ENCODE measurements at places on chromosomes 2 and 18. TPM values are rescaled to one million over a fixed set of nuclear protein-coding genes. Genes with fewer than 3 reads are reported as not detected.

GRCh38 chr2:21710031-21710430 is 586.3 kb downstream of the TDRD15 start:
- DNase-seq: no peak

GRCh38 chr2:237451643-237452469 is 35.2 kb upstream of the MLPH start:
- DNase-seq: no peak

Gene RBM43
- 3.4 TPM for total RNA-seq

- DNase-seq: no peak
Measured at GRCh38 chr18:22999212-22999611, 66.1 kb downstream of the RBBP8 start.

DNA sequence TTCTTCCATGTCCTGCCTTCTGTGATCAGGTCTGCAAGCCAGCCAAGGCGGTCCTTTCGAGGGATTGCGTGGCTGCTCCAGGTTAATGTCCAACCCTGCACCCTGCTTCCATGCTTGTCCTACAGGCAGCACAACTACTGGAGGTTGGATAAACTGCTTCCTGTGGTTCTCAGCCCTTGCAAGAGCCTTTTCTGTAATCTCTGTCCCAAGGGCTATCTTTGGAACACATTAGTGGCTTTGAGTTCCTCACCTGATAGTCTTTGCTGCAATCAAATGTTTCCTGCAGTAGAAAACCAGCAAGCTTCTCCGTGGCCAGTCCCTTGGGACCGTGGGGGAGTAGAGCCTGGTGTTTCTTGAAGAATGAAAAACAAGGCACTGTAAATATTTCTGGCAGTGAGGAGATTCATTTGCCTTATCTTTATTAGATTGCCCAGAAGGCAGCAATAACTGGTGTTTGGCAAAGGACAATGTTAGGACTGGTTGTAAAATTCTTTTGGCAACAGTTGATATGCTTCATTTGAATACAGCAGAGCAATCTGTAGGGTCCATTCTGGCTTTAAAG is 214.4 kb downstream of the FHOD3 start:
- no peak for DNase-seq

DNA sequence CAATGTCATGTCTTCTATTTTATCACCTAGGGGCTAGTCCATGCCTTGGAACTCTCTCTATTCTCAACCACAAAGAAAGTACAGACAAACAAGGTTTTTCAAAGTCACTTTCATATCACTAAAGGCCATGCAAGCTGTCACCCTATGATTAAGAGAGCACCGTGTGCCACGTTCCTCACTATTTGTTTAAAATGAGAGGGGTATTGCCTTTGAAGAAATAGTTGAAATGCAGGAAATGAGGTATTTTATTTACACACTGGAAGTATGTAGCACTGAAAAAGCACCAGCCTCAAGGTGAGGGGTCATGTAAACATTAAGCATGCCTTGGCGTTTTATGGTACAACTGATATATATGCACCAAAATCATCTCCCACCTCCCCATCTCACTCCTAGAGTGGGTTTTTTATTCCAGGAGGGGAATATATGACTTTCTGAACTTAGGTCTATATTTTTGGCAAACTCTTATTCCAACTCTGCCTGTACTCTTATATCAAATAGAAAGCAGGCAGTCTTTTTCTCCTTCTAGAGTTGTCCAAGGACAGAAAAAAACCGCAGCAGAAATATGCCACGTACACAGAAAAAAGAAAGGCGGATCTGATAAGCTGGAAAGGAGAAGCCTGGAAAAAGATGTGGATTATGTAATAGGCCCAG is 53.5 kb downstream of the VSNL1 start:
- no peak for DNase-seq

GRCh38 chr2:89848114-89848513 is 1156.6 kb downstream of the RPIA start:
- no peak for DNase-seq

- DNase-seq: no peak
Measured at GRCh38 chr2:10619643-10620042, 70.1 kb downstream of the NOL10 start.

DNA sequence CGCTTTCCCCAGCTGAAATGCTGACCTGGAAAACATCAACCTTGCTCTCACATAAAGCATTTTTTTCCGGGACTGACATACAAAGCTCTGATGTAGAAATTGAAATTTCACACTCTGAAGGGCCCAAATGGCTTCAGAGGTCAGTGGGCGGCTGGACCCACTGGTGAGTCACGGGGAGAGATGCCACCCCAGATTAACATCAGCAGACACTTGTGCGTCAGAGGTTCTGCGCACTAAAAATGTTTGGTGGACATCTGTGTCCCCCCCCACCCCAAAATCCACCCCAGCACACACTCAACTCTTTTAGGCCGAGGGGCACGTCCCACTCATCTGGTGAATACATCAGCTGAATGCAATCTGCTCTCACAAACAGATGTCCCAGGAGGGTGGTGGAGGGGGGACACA is 208.9 kb downstream of the ASB1 start:
- DNase-seq: no peak

GRCh38 chr2:235265348-235265965 is 228.4 kb upstream of the AGAP1 start:
- DNase-seq: no peak

Gene IAH1
- total RNA-seq: 17.4 TPM

- no peak for DNase-seq
Measured at GRCh38 chr18:76390452-76391035, 104.5 kb downstream of the ZNF516 start.

GRCh38 chr2:51011693-51012092 is 20.2 kb downstream of the NRXN1 start:
- no peak for DNase-seq

GRCh38 chr2:120352696-120353590 is 7.0 kb downstream of the INHBB start:
- no peak for DNase-seq

DNA sequence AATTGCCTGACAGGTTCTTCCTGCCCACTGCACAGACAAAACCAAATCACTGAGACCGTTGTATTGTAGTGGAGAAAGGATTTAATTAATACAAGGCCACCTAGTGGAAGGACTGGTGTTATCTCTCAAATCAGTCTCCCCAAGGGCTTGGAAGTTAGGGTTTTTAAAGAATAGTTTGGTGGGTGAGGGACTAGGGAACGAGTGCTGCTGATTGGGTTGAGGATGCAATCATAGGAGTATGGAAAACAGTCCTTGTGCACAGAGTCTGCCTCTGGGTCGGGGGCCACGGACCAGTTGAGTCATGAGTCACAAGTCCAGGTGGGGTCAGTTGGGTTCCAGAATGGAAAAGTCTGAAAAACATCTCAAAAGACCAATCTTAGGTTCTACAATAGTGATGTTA is 89.1 kb downstream of the B3GNT2 start:
- DNase-seq: no peak

Gene OTOF
- not detected for total RNA-seq

GRCh38 chr18:54222922-54223567 is 1.4 kb downstream of the MBD2 start:
- no peak for DNase-seq

Gene SEMA4C
- 7.4 TPM for total RNA-seq

DNA sequence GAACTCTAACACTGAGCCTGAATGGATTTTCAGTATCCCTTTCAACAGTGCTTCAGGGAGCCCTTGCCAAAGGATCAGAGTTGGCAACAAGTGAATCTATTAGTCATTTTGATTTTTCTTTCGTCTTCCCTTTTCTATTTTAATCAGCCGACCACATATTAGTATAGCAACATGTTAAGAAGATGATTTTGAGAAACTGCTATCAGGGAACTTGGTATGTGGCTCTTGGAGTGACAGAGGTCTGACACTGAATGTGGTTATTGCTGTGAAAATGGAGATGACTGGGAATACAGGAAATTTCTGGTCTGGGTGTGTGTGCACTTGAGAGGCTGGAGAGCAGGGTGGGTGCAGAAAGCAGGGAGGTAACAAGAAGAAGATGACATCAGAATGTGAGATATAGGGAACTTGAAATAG is 28.7 kb upstream of the IL1RL1 start:
- no peak for DNase-seq

Gene MSTN
- not detected for total RNA-seq

DNA sequence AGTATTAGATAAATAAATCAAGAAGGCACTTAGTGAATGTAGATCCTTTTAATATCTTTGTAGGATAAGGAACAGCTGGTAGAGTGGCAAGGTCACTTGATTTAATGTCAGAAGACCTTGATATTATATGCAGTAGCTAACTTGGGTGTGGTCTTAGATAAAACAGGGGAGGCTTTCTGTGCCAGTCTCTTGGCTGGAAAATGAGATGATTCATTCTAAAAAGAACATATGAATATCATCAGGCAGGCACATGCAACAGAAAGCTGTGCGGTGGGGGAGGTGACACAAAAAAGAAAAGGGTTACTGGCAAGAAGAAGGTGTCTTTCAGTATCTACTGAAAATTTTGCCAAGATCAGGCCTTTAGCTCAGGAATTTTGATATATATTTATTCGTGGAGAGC is 931.7 kb upstream of the CELF4 start:
- no peak for DNase-seq

GRCh38 chr2:133438026-133438425 is 130.2 kb downstream of the NCKAP5 start:
- no peak for DNase-seq

DNA sequence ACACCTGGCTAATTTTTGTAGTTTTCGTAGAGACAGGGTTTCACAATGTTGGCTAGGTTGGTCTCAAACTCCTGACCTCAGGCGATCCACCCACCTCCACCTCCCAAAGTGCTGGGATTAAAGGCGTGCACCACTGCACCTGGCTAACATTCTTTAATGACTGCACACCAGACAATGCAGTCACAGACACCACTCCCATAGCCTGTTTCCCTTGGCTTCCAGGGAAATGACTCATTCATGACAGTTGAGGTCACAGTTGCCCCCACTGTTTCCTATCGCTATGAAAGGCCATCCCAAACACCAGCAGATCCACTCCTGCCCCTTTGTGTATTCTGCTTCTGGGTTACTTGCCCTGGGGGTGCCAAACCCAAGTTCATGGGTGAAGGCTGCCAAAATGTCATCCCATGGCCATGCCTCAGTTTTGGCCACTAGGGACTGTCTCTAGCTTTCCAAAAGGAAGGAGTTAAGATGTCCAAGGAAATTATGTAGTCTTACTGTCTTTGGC is 8.7 kb downstream of the CHMP1B start:
- no peak for DNase-seq

Gene BCS1L
- 29.9 TPM for total RNA-seq

Gene LYPD6
- total RNA-seq: 1.2 TPM

Gene TLX2
- not detected for total RNA-seq

Gene STON1
- total RNA-seq: 9.9 TPM

DNA sequence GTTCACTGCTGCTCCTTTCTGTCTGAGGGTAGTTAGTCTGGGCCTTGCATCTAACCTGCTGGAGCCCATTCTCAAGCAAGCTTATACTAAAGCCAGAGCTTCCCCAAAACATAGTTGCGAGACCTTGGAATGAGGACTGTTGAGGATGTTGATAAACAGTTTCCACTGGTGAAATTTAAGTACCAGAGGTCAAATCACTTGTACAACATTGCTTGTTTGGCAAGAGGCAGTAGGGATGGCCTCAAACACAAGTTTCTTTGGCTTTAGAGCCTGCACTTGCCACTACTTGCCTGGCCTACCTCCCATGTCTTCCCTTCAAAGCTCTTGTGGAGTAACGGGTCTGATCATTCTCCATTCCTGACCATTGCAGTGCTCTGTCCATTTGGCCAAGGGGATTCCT is 262.7 kb downstream of the FHOD3 start:
- DNase-seq: no peak

Gene TMEM163
- 0.12 TPM for total RNA-seq

DNA sequence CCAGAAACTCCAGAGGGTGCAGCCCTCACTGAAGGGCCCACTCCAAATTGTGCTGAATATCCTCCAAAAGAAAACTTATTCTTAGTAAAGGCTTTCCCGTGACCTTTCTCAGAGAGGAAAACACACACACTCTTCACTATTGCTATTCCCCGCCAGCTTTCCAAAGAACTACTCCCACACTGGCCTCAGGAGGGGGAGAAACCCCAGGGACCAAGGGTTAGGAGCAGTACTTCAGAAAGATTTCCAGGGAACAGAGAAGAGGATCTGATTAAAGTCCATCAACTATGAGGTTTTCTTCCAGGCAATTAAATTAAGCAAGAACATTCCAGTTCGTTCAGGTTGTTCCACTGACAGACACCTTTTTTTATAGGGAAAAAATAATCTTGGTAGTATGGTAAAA is 150.2 kb downstream of the TTC32 start:
- DNase-seq: no peak

DNA sequence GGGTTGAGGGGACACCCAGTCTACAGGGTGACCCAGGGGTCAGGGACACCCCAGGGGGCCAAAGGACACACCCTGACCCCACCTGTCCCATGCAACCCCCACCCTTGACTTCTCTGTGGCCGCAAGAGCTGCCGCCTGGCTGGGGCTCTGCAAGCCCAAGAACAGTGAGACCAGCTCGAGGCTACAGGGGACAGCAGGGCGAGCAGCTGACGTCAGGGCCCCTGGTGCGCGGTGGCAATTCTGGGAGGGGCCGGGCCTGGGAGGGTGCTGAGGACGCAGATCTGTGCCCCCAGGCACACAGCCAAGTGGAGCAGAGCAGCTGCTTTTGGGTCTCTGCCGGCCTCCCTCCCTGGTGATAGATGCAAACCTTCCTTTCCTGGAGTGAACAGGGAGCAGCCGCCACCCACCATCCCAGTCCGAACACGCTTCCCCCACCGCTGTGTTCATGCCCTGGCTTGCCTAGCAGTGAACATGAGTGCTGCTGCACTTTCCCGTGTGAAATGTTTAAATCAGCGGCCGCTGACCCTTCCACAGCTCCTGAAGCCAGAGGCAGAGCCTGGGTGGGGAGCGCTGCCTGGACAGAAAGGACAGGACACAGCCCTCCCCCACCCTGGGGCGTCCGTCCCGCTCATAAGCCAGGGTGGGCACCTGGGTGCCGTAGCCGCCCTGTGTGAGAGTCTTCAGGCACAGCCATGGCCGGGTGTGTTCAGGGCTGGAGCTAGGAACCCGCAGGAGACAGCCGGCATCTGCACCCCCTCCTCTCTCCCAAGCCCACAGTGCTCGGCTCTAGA is 46.9 kb downstream of the SLC66A2 start:
- DNase-seq: no peak

Gene RPE
- total RNA-seq: 53.7 TPM

GRCh38 chr18:21741562-21742314 is 1.1 kb downstream of the MIB1 start:
- no peak for DNase-seq
